ENCODE measurements at places on chromosomes 2 and 18. TPM values are rescaled to one million over a fixed set of nuclear protein-coding genes. Genes with fewer than 3 reads are reported as not detected.
A peak's percentile ranks its signal among the peaks of the same experiment; 100 is the strongest.

Gene CDH19
- total RNA-seq: under 0.01 TPM

Gene ST8SIA3
- not detected for total RNA-seq

Gene TNS1
- 2.0 TPM for total RNA-seq

Gene C1QL2
- total RNA-seq: not detected

Gene ALPP
- not detected for total RNA-seq

Gene OBSL1
- total RNA-seq: 15.2 TPM

Gene NAB1
- 106 TPM for total RNA-seq

Gene GNAL
- 8.8 TPM for total RNA-seq

Gene RAB17
- 2.4 TPM for total RNA-seq

Gene GKN1
- not detected for total RNA-seq

Gene LIMS4
- total RNA-seq: not detected

Gene C2orf80
- total RNA-seq: not detected

Gene DSG1
- total RNA-seq: 0.64 TPM

Gene SH2D6
- total RNA-seq: not detected

Gene CXCR1
- total RNA-seq: not detected

Gene SCTR
- total RNA-seq: not detected

Gene B3GNT7
- 0.26 TPM for total RNA-seq

Gene CDH2
- total RNA-seq: 0.79 TPM

Gene TDRD15
- total RNA-seq: not detected

Gene SLC9A4
- total RNA-seq: 0.13 TPM

Gene RAD51AP2
- total RNA-seq: 0.13 TPM

Gene STAT4
- total RNA-seq: 12.3 TPM

DNA sequence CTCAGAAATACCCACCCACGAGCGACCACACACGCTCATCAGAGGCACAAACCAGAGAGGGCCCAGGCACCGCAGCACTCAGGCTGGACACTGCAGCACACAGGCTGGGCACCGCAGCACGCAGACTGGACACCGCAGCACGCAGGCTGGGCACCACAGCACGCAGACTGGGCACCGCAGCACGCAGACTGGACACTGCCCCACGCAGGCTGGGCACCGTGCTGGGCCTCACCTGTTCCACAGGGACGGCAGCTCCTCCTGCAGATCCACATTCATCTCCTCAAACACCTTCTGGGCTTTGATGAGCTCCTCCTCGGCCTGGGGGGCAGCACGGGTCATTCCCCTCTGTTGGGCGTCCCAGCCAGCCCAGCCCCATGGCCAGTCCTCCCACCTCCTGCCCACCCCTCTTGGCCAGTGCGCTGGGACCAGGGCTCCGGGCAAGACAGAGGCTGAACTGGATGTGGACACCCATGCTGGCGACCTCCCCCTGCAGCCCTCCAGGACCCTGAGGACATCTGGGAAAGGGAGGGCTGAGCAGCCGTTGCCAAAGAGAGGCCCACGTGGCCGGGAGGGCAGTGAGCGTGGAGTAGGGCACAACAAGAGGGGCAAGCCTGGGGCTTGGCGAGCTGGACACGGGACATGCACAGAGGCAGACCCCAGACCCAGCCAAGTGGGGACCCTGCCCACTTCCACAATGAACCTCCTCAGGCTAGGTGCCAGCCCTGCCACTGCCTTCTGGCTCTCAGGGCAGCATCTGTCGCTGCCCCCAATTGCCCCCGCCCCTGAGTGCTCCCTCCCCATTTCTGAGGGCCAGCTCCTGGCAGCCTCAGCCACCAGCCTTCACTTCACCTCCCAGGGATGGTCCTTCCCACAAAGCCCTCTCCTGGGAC is 43.0 kb downstream of the BIN1 start:
- no peak for DNase-seq

DNA sequence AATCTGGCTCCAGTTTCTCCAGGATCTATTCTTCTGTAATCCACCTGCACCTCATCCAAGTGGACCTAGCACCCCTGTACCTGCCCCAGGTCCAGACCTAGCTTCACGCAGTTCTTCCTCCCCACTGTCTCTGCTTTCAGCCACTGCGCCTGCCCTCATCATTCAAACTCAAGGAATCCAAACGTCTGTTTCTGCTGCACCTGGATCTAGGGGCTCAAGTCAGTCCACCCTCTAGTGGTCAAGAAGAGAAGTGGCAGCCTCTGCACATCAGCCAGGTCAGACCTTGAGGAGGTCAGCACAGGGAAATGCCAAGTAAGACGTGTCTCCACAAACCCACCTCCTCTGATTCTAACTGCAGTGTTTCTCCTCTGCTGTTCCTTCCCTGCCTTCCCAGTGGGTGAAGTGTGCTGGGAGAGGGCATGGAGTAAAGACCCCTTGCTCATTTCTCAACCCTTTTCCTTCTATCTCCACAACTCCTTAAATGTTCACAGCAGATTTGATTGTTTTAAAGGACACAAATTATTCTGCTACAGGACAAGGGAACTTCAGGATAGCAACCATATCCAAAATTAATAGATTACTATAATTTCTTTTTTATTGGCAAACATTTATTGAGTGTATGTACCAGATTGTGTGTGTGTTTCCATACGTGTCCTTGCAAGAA is 8.6 kb upstream of the RNF152 start:
- DNase-seq: peak; percentile 71

DNA sequence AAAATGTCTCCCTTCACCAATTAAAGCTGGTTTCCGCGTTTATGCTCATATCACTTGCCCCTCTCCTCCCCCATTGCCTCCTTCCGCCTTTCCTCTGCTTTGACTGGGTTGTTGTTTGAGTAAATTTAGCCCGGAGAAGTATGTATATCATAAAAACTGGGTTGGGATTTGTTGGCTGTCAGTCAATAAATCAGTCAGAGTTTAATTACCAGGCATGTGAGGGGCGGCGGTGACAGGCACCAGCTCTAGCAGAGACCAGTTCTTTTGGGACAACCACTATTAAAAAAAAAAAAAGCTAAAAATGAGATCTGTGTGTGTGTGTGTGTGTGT is 382.4 kb upstream of the SMIM21 start:
- DNase-seq: no peak

- DNase-seq: peak; percentile 86
These were observed at the start of gene NFU1 for GRCh38 chr2:69436938-69437750. Gene NFU1 (minus strand): TSS chr2:69437435. CDS start chr2:69437422, 13 bp downstream.

- DNase-seq: no peak
These were observed 79.0 kb downstream of the DNER start for GRCh38 chr2:229635371-229635680.

GRCh38 chr2:105324732-105325131 is 4.8 kb downstream of the TGFBRAP1 start:
- DNase-seq: peak; percentile 79

GRCh38 chr2:226891780-226892590 is 56.1 kb downstream of the RHBDD1 start:
- peak; percentile 51 for DNase-seq

- DNase-seq: no peak
These were observed 13.4 kb downstream of the DTYMK start for GRCh38 chr2:241673189-241673663.

- no peak for DNase-seq
These were observed 39.5 kb downstream of the INO80C start for GRCh38 chr18:35458271-35458670.

DNA sequence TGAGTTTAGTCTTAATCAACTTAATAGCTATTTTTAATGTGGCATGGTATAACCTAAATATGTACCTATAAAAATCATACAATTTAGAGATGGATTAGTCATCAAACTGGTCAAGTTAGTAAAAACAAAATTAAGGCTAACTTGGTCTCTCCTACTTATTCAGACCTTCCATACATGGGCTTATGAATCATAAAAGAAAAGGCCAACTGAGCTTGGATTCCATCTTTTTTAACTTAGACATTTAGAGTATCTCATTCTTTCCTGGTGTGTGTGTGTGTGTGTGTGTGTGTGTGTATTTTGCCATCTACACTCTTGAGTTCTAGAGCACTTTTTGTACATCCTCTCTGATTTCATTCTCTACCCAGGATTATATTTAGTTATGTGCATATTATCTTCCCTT is 637.5 kb downstream of the PLCL1 start:
- DNase-seq: peak; percentile 22

DNA sequence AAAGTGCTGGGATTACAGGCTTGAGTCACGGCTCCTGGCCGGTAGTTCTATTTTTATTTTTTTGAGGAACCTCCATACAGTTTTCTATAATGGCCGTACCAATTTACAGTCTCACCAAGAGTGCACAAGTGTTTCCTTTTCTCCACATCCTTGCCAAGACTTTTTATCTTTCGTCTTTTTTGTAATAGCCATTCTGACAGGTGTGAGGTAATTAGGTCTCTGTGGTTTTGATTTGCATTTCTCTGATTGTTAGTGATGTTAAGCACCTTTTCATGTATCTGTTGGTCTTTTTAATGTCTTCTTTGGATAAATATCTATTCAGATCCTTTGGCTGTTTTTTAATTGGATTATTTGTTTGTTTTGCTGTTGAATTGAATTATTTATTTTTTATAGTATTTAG is 9.3 kb downstream of the ARMC9 start:
- DNase-seq: no peak

- no peak for DNase-seq
These were observed 52.5 kb upstream of the ID2 start for GRCh38 chr2:8629402-8629801.

DNA sequence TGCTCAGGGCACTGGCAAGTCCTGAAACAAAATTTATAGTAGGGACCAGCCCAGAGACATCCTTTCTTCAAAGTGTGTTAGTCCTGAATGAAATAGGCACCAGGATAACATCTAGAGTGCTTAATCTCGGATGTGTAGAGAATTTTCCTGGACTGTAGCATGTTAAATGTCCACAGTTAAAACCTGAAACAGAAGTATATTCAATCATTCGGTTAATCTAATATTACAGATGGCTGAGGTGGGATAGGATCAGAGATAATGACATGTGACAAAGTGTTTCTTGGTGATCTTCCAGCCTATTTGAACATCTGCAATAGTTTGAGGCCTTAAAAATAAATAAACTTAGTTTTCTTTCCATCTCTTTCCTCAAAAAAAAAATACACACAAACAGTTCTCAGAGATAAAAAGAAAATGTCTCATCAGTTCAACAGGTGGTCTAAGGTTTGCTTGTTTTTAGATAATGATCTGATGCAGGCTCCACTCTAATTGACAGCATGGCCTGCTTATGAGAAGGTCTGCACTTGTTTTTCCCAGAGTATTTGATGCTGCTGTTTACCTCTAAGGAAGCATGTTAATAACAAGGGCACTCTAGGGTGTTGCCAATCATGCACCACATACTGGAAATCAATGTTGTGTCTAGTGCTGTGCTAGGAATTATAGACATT is 25.9 kb downstream of the CNTNAP5 start:
- no peak for DNase-seq

DNA sequence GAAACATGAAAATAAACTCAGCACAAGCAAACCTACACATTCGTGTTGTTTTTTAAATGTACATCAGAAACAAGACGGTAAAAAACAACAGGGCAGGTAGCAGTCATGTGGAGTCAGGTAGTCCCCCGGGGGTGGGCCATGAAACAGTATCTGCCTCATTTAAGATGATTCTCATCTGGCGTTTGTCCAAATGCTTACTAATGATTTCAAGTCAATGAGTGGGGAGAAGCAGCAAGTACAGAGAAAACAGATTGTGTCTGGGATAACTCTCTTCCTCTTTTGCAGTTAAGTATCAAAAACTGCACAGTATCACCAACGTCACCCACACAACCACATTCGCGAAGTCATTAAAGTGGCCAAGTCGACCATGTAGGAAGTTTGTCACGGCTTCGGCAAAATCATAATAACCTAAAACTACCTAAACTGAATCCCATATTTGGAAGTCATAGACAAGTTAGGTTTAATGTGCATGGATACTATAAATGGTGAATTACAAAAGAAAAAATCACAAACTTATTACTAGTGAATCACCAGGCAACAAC is 1.3 kb downstream of the LAPTM4A start:
- DNase-seq: peak; percentile 89

DNA sequence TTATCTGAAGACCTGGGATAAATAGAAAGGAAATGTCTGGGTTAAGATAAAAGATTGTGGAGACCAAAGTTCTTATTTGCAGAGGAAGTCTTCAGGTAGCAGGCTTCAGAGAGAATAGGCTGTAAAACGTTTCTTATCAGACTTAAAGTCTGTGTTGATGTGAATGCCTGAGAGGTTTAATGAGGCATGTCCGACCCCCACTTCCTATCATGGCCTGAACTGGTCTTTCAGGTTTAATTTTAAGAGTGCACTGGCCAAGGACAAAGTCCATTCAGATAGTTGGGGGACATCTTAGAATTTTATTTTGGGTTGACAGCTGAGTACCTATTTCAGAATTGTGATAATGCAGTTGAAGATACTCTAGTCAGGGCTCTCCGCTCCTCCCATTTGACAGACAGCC is 92.1 kb downstream of the ATL2 start:
- no peak for DNase-seq

GRCh38 chr2:166032361-166032760 is 78.8 kb upstream of the TTC21B start:
- peak; percentile 65 for DNase-seq

- DNase-seq: no peak
These were observed 1.6 kb downstream of the CASP8 start for GRCh38 chr2:201261906-201262305.

DNA sequence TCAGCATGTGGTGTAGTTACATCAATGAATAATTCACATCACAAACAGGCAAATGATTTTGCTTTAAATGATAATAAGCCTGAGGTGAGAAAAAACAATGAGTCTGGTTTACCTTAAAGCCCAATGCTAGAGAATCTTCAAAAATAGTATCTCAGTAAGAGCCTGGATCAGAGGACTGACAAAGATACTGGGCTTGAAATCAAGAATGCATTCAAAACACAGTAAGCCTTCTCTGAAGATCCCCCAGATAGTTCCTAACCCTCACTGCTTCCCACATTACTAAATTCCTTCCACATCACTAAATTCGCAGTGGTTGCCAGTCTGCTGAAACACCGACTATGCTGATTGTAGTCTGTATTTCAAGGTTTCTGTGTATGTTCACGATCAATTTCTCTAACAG is 514.9 kb downstream of the SUCLG1 start:
- no peak for DNase-seq

GRCh38 chr18:11767935-11768334 is 78.9 kb downstream of the GNAL start:
- peak; percentile 71 for DNase-seq

- DNase-seq: no peak
These were observed 319.1 kb downstream of the CTNNA2 start for GRCh38 chr2:79831961-79832360.

DNA sequence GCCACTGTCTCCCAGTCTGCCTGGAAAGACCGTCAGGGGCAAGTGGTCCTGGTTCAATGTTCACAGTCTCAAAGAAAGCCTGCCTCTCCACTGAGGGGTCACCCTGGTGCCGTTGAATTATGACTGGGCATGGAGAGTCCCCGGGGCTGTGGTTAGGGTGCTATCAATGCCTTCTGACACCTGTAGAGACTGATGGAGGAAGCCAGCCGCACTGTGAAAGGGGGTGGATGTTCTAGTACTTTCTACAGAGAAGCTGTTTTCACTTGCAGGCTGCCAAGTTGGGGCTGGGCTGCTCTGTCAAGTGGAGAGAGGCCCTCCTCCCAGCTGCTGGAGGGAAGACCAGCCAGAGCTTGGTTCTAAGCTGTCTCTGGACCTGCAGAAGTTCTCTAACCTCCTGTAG is 80.5 kb downstream of the BCL2L11 start:
- DNase-seq: no peak

DNA sequence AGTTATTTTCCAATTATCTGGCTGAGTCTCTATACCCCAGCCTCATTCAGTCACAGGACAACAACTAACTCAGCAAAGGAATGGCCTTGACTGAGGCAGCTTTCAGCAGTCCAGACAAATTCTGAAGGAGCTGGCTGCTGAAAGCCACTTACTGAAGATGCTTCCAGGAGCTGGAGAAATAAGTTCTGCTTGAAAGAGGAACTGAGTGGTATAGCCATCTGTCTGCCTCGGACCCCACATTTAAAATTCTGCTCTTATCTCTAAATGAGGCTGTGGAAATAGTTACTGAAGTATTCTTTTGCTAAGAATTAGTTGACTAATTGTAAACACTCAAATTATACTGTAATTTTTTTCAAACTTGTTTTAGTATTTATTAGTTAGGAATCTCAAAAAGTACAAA is 9.1 kb upstream of the GPD2 start:
- no peak for DNase-seq
